Endodermal cell (in vitro differentiated cells): ENCODE measurements at places on chromosomes 5 and 9.
A peak's percentile ranks its signal among the peaks of the same experiment; 100 is the strongest.

- no peak overlapping the region for H3K4me3 ChIP-seq
- H3K27ac ChIP-seq: no peak overlapping the region
- no peaks in the 10 kb centered on the region for H3K4me1 ChIP-seq
- DNase-seq: peak; percentile 90
- H3K27me3 ChIP-seq: no peaks in the 10 kb centered on the region
Observed at GRCh38 chr5:172932313-172933017, 26.8 kb upstream of the RPL26L1 start.

- peak overlapping the region; percentile 92 for H3K4me3 ChIP-seq
- peak; percentile 68 for DNase-seq
- no peaks in the 10 kb centered on the region for H3K27me3 ChIP-seq
- H3K4me1 ChIP-seq: peaks cover 34% of the 10 kb centered on the region
- no peak overlapping the region for H3K27ac ChIP-seq
Observed at GRCh38 chr9:137241490-137242268, 592 bp downstream of the TUBB4B start.

DNA sequence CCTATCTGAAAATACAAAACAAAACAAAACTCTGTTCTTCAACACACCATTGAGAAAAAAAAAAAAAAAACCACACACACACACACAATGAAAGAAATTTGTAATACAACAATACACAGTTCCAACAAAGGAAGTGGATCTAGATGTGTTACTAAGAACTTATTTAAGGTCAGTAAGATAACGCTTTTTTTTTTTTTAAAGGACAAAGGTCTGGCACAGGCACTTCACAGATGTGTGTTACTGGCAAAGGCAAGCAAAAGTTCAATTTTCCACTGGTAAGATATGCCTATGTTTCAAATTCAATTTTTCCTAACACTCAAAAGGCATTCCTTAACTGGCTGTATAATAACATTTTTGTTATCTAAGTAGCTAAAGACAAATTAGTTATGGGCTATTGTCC lies 3.6 kb downstream of the RFK start:
- H3K4me1 ChIP-seq: no peaks in the 10 kb centered on the region
- H3K27ac ChIP-seq: no peak overlapping the region
- peak overlapping the region; percentile 33 for H3K4me3 ChIP-seq
- DNase-seq: no peak
- peaks cover 59% of the 10 kb centered on the region for H3K36me3 ChIP-seq

DNA sequence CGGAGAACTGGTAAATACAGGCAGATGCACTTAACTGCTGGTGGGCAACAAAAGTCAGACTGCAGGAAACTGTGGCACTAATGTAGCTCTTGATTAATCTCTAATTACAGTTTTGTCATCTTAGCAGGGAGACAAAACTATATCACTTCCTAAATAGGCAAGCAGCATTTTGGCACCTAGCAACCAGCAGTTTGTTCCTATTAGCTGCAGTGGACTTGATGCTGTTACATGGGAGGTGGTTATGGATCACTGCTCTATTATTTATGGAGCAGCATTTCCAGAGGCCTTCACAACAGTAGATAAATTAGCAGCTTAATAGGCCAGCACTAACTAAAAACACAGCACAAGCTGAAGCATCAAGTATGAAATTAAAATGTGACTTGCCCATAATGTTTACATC lies 518.3 kb upstream of the ITGA1 start:
- no peak overlapping the region for H3K27ac ChIP-seq
- H3K4me3 ChIP-seq: no peak overlapping the region

DNA sequence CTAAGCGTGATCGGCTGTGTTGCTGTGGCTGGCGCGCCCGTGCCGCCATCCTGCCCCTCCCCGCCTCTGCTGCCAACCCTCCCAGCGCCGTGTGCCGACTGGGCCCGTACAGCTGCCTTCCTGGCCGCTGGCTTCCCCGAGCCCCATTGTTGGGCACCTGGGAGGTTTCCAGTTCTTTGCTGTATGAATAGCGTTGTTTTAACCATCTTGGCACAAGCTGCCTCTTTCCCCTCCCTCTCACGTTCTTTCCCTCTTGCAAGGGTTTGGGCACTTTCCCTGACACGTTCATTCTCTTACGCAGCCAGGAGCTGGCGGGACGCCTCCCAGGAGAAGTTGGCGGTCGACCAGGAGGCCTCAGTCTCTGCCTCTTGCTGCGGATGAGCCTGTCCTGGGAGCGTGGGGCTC lies 43.1 kb upstream of the RXRA start:
- H3K27me3 ChIP-seq: no peaks in the 10 kb centered on the region
- H3K36me3 ChIP-seq: no peaks in the 10 kb centered on the region
- H3K27ac ChIP-seq: no peak overlapping the region
- H3K4me1 ChIP-seq: peaks cover 4% of the 10 kb centered on the region
- no peak for DNase-seq

DNA sequence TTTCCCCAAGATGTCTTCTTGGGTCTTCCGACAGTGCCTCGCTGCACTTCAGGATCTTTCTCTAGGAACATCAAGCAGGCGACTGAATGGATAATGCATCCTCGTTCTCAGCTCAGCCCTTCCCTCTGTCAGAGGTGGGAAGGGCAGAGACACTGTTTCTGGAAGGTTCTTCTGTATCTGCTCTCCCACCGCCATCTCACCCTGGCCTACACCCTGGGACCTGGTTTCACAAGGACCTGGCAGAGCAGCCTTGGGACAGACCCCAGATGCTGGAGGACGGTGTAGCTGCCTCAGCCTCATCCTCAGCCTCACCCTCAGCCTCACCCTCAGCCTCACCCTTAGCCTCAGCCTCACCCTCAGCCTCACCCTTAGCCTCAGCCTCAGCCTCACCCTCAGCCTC lies 18.5 kb downstream of the MRPL36 start:
- no peaks in the 10 kb centered on the region for H3K36me3 ChIP-seq
- no peaks in the 10 kb centered on the region for H3K4me1 ChIP-seq
- no peak for DNase-seq
- no peaks in the 10 kb centered on the region for H3K27me3 ChIP-seq
- H3K4me3 ChIP-seq: no peak overlapping the region

- H3K4me3 ChIP-seq: no peak overlapping the region
- DNase-seq: no peak
- no peaks in the 10 kb centered on the region for H3K27me3 ChIP-seq
- H3K27ac ChIP-seq: no peak overlapping the region
Observed at GRCh38 chr9:110604171-110604601, 24.6 kb upstream of the SVEP1 start.

- no peaks in the 10 kb centered on the region for H3K36me3 ChIP-seq
- peak overlapping the region; percentile 7 for H3K27ac ChIP-seq
- peaks cover under 1% of the 10 kb centered on the region for H3K4me1 ChIP-seq
- DNase-seq: no peak
- no peak overlapping the region for H3K4me3 ChIP-seq
- H3K27me3 ChIP-seq: peaks cover 34% of the 10 kb centered on the region
Observed at GRCh38 chr5:151897020-151897552, 27.6 kb downstream of the GLRA1 start.

DNA sequence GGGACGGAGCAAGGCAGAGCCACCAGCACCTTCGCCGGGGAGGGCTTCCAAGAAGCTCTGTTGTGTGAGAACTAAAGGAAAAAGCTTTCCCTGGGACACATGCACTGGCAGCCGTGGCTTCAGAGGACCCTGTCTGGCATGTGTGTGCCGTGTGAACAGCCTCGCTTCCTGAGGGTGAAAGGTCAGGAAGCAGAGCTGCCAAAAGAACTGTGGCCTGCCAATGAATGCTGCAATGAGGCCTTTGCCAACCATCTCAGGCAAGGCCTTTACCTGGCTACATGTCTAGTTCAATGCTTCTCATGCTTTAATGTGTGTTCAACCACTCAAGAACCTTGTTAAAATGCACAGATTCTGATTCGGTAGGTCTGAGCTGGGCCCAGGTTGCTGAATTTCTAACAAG lies 53.5 kb downstream of the NIPSNAP3B start:
- no peak overlapping the region for H3K4me3 ChIP-seq
- no peaks in the 10 kb centered on the region for H3K27me3 ChIP-seq
- H3K36me3 ChIP-seq: peaks cover 98% of the 10 kb centered on the region
- no peaks in the 10 kb centered on the region for H3K4me1 ChIP-seq

- peak; percentile 90 for DNase-seq
- no peaks in the 10 kb centered on the region for H3K27me3 ChIP-seq
- H3K36me3 ChIP-seq: no peaks in the 10 kb centered on the region
- H3K4me1 ChIP-seq: peaks cover 13% of the 10 kb centered on the region
- peak within 1 kb of the TSS; percentile 89 for H3K4me3 ChIP-seq
Observed at GRCh38 chr9:37753489-37754190, at the start of gene TRMT10B. Gene TRMT10B (plus strand): TSS chr9:37753805. CDS start chr9:37761932, 8,127 bp downstream.

DNA sequence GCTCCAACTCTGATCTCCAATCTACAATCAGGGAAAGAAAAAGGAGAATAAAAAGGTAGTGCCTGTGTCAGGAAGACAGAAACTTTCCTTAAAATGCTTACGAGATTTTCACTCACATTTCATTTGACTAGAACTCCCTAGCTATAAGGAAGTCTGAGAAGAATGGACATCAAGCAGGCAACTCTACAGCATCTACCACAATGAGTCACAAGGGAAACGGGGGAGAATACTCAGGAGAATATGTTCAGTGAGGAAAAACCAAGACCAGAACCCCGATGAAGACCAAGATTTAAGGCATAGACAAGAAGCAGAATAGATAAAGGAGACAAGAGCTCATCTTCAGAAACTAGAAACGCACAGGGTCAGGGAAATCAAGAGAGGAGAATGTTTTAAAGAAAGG lies 9.0 kb upstream of the SETD9 start:
- no peak overlapping the region for H3K27ac ChIP-seq
- peaks cover 6% of the 10 kb centered on the region for H3K36me3 ChIP-seq
- H3K27me3 ChIP-seq: no peaks in the 10 kb centered on the region
- no peak for DNase-seq
- no peaks in the 10 kb centered on the region for H3K4me1 ChIP-seq
- no peak overlapping the region for H3K4me3 ChIP-seq

GRCh38 chr5:35823347-35824098 lies 33.2 kb upstream of the IL7R start:
- H3K36me3 ChIP-seq: no peaks in the 10 kb centered on the region
- no peaks in the 10 kb centered on the region for H3K27me3 ChIP-seq
- no peak overlapping the region for H3K27ac ChIP-seq
- no peak overlapping the region for H3K4me3 ChIP-seq
- no peaks in the 10 kb centered on the region for H3K4me1 ChIP-seq

DNA sequence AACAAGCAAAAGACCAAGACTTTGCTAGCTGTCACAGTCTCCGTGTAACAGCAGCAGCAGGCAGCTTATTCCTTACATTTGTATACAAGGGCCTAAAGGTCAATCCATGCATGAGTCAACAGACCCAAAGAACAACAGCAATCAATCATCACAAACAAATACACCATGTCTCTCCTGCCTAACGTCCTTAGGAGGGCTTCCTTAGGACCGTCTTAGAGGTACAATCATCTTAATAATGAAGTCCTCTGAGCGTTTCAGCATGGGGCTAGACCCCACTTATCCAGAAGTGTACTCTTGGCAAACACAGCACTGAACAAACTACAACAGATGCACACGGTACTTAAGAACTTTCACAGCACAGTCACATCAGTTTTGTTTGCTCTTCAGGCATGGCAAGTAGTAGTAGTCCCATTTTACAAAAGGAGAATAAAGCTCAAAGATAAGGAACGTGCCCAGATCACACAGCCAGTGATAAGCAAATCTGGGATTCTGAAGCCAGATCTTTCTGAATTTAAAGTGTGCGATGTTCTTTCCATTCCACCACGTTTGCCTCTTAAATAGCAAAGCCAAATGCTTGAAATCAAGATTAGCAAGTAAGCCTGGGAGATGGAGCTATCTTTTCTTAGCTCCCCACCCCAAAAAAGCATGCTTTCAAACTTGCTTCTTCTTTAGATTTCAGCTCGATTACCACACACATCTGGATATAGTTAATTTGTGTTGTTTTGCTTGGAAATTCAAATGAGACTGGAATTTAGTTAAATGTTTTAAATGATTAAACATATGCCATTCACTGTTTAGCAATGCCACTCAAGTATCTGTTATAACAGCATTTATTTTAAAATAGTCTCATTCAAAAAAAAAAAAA lies 24.2 kb downstream of the PSMB7 start:
- H3K36me3 ChIP-seq: peaks cover 22% of the 10 kb centered on the region
- no peaks in the 10 kb centered on the region for H3K27me3 ChIP-seq
- H3K27ac ChIP-seq: no peak overlapping the region
- H3K4me3 ChIP-seq: peak overlapping the region; percentile 37
- H3K4me1 ChIP-seq: peaks cover 5% of the 10 kb centered on the region

DNA sequence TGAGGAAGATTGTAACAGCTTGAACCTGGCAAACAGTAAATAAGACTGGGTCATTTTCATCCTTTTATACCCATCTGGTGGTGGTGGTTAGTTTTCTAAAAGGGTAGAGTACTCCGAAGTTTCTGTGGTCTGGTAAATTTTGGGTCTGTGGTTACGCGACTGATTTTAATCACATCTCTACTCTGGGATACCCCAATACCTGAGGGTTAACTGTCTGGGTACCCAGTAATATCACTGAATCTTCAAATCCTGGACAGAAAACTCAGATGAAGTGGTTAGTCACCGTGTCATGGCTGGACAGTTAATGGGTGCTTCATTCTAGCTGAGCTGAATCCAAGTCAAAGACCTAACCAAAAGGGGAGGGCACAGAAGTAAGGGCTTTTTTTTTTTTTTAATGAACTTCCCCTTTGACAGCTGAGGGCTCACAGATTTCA lies 474.2 kb downstream of the GADD45G start:
- no peak for DNase-seq
- H3K4me1 ChIP-seq: no peaks in the 10 kb centered on the region
- H3K27ac ChIP-seq: no peak overlapping the region
- H3K36me3 ChIP-seq: no peaks in the 10 kb centered on the region

- H3K4me1 ChIP-seq: peaks cover 21% of the 10 kb centered on the region
- no peaks in the 10 kb centered on the region for H3K27me3 ChIP-seq
- DNase-seq: peak; percentile 97
- H3K36me3 ChIP-seq: no peaks in the 10 kb centered on the region
Observed at GRCh38 chr5:174532455-174533453, 191.6 kb upstream of the MSX2 start.

GRCh38 chr5:56852228-56853000 lies 37.1 kb downstream of the MAP3K1 start:
- no peak overlapping the region for H3K27ac ChIP-seq
- peaks cover 16% of the 10 kb centered on the region for H3K4me1 ChIP-seq
- DNase-seq: no peak
- no peaks in the 10 kb centered on the region for H3K36me3 ChIP-seq
- no peak overlapping the region for H3K4me3 ChIP-seq

- H3K36me3 ChIP-seq: peaks cover 87% of the 10 kb centered on the region
- no peak overlapping the region for H3K4me3 ChIP-seq
- H3K27ac ChIP-seq: peak overlapping the region; percentile 94
- no peak for DNase-seq
- no peaks in the 10 kb centered on the region for H3K27me3 ChIP-seq
- no peaks in the 10 kb centered on the region for H3K4me1 ChIP-seq
Observed at GRCh38 chr5:172402531-172403188, 51.7 kb downstream of the SH3PXD2B start.
